Stimulated activated CD4-positive, alpha-beta T cell treated with anti-CD3 and anti-CD28 coated beads, Interleukin-4, amount 100 ng/mL, for 24 hours (primary cell): ENCODE measurements at places on chromosomes 5 and 9.

DNA sequence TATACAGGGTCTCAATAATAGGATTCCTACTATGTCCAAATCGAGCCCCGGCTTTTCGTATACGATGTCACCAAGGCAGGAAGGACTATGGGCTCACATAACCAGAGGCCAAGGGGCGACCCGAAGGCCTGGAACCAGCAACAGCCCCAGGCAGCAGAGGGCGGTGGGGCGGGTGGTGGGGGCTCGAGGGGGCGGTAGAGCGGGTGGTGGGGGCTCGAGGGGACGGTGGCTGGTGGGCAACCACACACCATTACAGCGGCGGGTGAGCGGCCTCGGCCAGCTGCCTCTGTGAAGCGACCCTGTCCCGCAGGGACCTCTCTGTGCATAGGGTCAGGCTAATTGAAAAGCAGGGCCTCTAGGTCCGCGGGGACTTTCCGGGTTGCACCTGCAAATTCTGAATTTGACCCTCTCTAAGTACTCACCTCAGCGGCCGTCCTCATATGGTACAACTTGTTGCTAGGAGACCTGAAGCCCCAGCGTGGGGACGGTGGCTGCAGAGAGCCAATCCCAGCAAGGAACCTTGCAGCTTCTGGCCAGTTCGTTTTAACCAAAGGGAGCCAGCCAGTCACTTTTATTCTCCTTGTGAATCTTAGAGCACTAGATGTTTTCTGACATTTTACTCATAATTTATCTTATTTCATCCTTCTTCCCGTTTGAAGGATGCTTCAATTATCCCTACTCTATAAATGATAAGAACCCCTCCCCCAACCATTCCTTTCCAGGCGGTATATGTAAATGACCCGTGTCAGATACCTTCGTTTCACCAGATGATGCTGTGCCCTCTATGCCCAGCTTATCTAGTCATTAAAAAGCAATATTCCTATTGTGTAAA lies at the start of gene NME5:
NME5 (minus strand) TSS at position 480 of the 832 bp plus-strand sequence. CDS start 648 bp downstream, outside the sequence.
- DNase-seq, result no peak

GRCh38 chr5:130836729-130837649 lies 328.1 kb downstream of the HINT1 start:
- no peak for DNase-seq

DNA sequence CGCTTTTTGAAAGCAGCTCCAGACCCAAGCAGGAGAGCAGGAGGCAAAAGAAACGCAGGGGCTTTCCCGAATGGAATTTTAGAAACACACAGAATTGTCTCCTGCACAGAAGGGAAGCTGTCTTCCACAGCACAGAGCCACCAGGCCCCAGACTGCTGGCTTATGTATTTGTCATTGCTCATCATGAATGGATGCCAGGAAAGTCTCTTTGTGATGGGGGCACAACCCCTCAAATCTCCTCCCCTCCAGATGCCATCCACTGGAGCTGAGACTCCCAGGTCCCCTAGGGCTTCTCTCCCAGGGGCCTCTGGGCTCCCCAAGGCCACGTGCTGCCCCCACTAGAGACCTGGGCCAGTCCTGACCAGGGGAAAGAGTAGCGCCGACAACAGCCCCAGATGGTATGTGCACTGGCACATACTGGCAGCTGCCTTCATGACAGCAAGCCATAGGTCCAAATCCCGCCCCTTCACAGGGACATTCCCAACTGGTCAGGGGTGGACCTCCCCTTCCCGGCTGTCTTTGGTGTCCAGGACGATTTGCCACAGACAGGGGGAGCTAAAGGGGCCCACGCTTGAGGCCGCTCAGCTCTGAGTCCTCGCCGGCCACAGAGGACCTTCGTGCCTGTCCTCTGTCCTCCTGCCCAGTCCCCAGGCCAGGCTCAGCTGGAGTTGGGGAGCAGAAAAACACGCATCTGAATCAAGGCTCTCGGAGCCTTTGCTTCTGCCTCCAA lies 127.8 kb downstream of the KCNIP1 start:
- DNase-seq, result no peak

DNA sequence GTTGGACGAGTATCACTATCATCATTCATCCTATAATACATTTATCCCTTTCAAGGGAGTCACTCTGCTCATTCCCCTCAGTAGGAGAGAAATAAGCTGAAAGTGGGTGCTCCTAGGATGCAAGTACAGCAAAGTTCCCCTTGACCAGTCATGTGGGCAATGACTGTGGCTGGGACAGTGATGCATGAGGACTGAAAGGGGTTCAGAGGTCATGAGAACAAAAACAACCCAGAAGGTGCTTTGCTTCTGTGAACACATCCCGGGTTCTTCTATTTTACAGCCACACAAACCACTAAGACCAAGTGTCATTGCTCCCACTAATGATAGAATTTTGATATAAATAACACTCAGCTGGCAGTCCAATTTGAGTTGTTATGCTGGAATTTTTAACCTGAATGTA lies 177.8 kb upstream of the ADCY2 start:
- DNase-seq, result no peak

DNA sequence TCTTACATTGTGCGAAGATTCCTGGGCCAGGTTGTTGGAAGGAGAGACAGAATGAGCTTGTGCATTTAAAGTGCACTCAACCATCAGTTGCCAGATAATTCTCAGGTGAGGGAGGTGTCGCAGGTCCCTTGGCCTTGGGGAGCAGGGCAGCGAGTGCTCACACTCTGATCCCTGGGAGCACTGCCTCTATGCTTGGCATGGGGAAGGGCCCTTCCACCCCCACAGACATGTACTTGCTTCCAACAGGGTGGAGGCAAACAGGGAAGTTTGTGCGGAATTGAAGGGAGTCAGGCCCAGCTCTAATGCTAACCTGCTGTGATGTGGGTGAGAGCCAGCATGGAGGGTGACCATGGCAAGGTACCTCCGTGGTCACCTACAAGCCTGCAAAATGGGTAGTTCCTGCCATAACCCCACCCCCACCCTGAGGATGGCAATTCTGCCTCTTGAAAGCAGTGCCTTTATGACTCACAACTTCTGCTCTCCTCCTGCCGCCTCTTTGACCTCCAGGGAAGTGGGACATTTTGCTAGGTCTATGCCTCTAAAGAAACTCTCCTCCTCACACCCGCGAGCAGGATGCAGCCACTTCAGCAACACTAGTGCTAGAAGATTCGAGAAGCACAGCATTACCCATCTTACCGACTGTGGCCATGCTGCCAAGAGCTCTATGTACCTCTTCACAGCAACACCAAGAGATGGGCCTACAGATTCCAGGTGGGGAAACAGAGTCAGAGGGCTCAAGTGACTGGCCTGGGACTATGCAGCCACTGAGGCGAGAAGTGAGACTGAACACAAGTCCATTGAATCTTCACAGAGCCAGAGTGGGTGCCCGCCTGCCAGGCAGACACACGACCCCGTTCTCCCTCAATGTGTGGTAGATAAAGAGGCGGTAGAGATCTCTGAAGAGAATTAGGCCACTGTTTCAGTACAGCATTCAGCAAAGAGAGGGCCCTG lies 22.1 kb upstream of the SLC25A51 start:
- DNase-seq, result no peak

DNA sequence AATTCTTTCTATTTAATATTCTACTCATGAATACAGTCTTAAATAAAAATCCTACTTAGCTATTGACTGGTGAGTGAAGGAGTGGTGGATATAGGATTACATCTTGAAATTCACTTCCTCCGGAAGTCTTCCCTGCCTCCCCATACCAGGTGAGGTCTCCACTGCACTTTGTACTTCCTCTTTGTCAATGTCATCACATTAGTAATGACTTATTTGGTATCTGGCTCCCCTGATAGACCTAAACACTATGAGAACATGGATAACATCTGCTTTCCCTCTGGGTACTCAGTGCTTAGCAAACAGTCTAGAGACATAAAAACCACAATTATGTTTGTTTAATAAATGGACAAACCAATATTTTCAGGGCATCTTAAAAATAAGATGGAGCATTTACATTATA lies 532.1 kb downstream of the PDE4D start:
- no peak for DNase-seq

- DNase-seq, result no peak
Observed at GRCh38 chr9:132672413-132672690, 2.1 kb downstream of the GTF3C4 start.

- DNase-seq, result no peak
Observed at GRCh38 chr9:72596451-72597180, 75.2 kb downstream of the TMC1 start.

- DNase-seq, result no peak
Observed at GRCh38 chr5:157941616-157942015, 82.7 kb upstream of the CLINT1 start.

DNA sequence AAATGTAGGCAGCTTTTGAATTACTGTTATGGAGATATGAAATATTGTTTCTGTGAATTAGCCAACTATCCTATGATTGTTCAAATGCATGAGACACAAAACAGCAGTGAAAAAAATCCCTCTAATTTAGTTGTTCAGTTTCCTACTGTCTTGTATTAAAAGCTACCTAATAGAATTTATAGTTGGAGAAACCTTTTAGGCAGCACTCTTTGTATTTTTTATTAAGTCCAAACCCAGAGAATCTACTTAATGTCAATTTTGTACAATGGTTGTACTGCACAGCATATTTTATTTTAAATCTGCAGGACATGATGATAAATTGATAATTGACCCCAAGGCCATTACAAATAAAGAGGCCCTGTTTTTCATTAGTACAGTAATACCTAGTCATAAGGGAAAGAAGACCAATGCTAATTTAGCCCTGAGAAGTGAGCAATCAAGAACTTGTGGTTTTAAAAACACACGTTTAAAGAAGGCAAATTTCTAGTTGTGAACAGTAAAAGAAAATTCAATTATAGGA lies 607.5 kb downstream of the ISL1 start:
- no peak for DNase-seq

GRCh38 chr5:139689631-139690063 lies 41.5 kb downstream of the CXXC5 start:
- no peak for DNase-seq

GRCh38 chr9:14097215-14097614 lies 216.7 kb downstream of the NFIB start:
- DNase-seq, result no peak
